Ascending aorta (tissue), 2 donors: ENCODE measurements at places on chromosomes 2 and 18.

GRCh38 chr2:6968319-6969100, 51.3 kb downstream of the RNF144A start:
- no peaks in the 10 kb centered on the region for H3K36me3 ChIP-seq
- no peaks in the 10 kb centered on the region for H3K4me1 ChIP-seq
- no peak overlapping the region for H3K4me3 ChIP-seq
- no peak for DNase-seq

GRCh38 chr2:23591111-23591510, 206.1 kb downstream of the KLHL29 start:
- H3K27ac ChIP-seq, result no peak overlapping the region
- H3K36me3 ChIP-seq, result no peaks in the 10 kb centered on the region
- H3K4me3 ChIP-seq, result no peak overlapping the region
- H3K4me1 ChIP-seq, result peaks cover 11% of the 10 kb centered on the region

GRCh38 chr2:143705108-143705707, 576.0 kb downstream of the ARHGAP15 start:
- H3K4me3 ChIP-seq, result no peak overlapping the region
- H3K36me3 ChIP-seq, result no peaks in the 10 kb centered on the region
- no peak overlapping the region for H3K27ac ChIP-seq
- no peaks in the 10 kb centered on the region for H3K27me3 ChIP-seq
- H3K4me1 ChIP-seq, result peaks cover 5% of the 10 kb centered on the region

DNA sequence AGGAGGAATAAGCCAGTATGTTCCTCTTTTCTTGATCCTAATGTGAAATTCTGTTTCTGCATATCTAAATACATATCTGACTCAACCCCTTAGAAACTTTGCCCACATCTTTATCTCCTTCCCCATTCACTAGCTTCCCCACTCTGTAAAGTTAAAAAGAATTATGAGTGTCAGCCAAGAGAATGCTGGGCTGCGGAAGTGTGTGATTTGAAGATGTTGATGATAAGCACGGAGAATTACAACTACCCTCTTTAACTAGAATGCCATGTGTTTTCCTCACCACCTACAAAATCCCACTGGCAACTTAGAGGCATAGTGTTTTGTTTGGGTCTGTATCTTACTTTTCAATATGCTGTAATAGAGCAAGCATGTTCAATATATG, 490.4 kb upstream of the FANCL start:
- H3K27ac ChIP-seq, result no peak overlapping the region
- no peaks in the 10 kb centered on the region for H3K36me3 ChIP-seq
- H3K27me3 ChIP-seq, result no peaks in the 10 kb centered on the region
- DNase-seq, result no peak
- H3K4me3 ChIP-seq, result no peak overlapping the region
- H3K4me1 ChIP-seq, result no peaks in the 10 kb centered on the region

GRCh38 chr2:146414456-146414855, 1430.4 kb upstream of the ACVR2A start:
- no peak for DNase-seq
- H3K36me3 ChIP-seq, result no peaks in the 10 kb centered on the region
- H3K27me3 ChIP-seq, result no peaks in the 10 kb centered on the region

GRCh38 chr2:233053928-233054784, 6.0 kb upstream of the INPP5D start:
- no peak overlapping the region for H3K4me3 ChIP-seq
- no peaks in the 10 kb centered on the region for H3K36me3 ChIP-seq
- DNase-seq, result no peak
- no peaks in the 10 kb centered on the region for H3K4me1 ChIP-seq
- no peak overlapping the region for H3K27ac ChIP-seq
- H3K27me3 ChIP-seq, result no peaks in the 10 kb centered on the region

DNA sequence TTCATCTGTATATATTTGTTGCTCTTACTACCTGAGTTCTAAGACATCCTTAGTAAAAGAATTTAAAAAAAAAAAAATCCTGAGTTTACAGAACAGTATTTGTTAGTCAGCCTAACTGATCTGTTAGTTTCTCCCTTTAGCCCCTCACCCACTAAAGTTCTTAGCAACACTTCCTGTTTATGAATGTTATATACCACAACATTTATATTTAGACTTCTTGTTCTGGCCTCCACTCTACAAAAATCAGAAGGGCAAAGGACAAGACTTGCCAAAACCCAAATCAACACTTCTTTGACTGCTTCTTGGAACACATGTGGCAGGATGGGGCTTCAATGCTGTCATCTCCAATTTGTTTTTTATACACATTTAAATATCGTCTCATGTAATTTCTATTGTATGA, 71.1 kb downstream of the MGAT5 start:
- peak overlapping the region; percentile 21 for H3K27ac ChIP-seq
- no peaks in the 10 kb centered on the region for H3K27me3 ChIP-seq
- H3K36me3 ChIP-seq, result no peaks in the 10 kb centered on the region
- no peak overlapping the region for H3K4me3 ChIP-seq
- no peak for DNase-seq
- H3K4me1 ChIP-seq, result no peaks in the 10 kb centered on the region

DNA sequence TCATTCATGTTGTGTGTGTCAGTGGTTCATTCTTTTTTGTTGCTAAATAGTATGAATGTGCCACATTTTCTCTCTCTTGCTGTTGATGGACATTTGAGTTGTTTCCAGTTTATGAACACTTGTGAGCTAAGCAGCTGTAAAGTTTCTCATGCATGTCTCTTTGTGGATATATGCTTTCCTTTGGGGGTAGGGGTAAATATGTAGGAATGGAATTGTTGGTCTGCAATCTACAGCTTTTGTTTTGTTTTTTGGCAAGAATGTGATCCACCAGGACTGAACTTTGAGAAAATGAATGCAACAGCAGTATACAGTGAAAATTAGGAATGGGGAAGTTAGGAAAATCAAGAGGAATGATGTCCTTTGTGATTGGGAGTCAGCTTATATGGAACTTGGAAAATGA, 226.3 kb downstream of the CDCA7 start:
- H3K27me3 ChIP-seq, result no peaks in the 10 kb centered on the region
- H3K27ac ChIP-seq, result no peak overlapping the region
- H3K4me3 ChIP-seq, result no peak overlapping the region
- no peaks in the 10 kb centered on the region for H3K36me3 ChIP-seq
- no peak for DNase-seq

GRCh38 chr2:117087535-117088291, 726.8 kb upstream of the DDX18 start:
- no peaks in the 10 kb centered on the region for H3K27me3 ChIP-seq
- H3K27ac ChIP-seq, result no peak overlapping the region
- no peak overlapping the region for H3K4me3 ChIP-seq
- no peaks in the 10 kb centered on the region for H3K36me3 ChIP-seq
- DNase-seq, result no peak

GRCh38 chr18:51668101-51668500, 470.6 kb upstream of the MEX3C start:
- no peaks in the 10 kb centered on the region for H3K36me3 ChIP-seq
- H3K4me3 ChIP-seq, result no peak overlapping the region
- H3K4me1 ChIP-seq, result no peaks in the 10 kb centered on the region
- DNase-seq, result no peak
- no peaks in the 10 kb centered on the region for H3K27me3 ChIP-seq

GRCh38 chr2:24515335-24515734, 24.3 kb downstream of the NCOA1 start:
- H3K27ac ChIP-seq, result no peak overlapping the region
- H3K27me3 ChIP-seq, result no peaks in the 10 kb centered on the region
- no peak for DNase-seq
- no peaks in the 10 kb centered on the region for H3K36me3 ChIP-seq
- peaks cover 5% of the 10 kb centered on the region for H3K4me1 ChIP-seq
- no peak overlapping the region for H3K4me3 ChIP-seq

GRCh38 chr2:164917296-164917903, 37.9 kb downstream of the SLC38A11 start:
- H3K4me3 ChIP-seq, result no peak overlapping the region
- H3K4me1 ChIP-seq, result no peaks in the 10 kb centered on the region
- H3K27ac ChIP-seq, result no peak overlapping the region
- DNase-seq, result peak; percentile 69

DNA sequence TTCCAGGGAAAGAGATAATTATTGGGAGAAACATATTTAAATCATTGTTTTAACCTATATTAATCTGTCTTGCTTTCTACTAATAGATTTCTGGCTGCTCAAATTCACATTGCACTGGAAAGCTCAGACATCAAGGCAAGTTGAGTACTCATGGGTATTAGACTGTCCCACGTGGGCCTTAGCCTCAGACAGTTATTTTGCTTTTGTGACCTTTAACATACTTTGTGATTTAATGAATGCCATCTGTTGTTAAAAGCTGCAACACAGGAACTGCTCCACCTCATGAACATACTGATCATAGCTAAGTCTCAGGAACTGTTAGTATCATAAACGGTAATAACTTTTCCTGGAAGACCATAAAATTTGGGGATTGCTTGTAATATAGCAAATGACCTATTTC, 2.7 kb upstream of the LCT start:
- peaks cover 17% of the 10 kb centered on the region for H3K36me3 ChIP-seq
- no peak overlapping the region for H3K27ac ChIP-seq
- H3K4me3 ChIP-seq, result no peak overlapping the region
- DNase-seq, result no peak
- H3K27me3 ChIP-seq, result no peaks in the 10 kb centered on the region

DNA sequence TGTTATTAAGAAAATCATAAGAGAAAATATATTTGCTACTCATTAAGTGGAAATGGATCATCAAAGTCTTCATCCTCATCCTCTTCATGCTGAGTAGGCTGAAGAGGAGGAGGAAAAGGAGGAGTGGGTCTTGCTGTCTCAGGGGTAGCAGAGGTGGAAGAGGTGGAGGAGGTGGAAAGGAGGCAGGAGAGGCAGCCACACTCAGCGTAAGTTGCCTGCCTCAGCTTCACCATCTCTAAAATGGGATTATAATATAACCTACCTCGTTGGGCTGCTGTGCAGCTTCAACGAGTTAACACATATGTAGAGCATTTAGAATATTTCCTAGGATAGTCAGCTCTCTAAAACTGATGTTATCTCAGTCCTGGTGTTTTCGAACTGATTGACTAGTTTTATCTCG, 4.3 kb upstream of the MYO1B start:
- no peak overlapping the region for H3K4me3 ChIP-seq
- H3K27ac ChIP-seq, result no peak overlapping the region
- no peaks in the 10 kb centered on the region for H3K36me3 ChIP-seq
- H3K4me1 ChIP-seq, result no peaks in the 10 kb centered on the region
- DNase-seq, result no peak
- no peaks in the 10 kb centered on the region for H3K27me3 ChIP-seq

DNA sequence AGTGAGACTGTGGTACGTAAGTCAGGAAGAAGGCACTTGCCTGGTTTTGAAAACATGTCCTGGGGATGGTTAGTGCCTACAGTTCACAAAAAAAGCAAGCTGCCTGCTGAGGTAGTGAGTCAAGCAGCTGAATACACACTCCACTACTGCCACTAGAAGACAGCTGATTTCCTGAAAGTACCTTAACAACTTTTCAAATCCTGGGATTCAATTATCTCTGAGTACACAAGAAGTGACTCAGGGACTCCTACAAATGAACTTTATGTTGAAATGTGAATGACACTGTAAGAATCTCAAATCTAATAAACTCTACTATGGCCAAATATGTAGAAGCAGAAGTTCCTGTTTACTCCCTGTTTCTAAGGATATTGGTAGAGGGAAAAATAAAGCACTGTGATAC, 58.0 kb upstream of the ARL5A start:
- H3K27me3 ChIP-seq, result no peaks in the 10 kb centered on the region
- peaks cover 1% of the 10 kb centered on the region for H3K4me1 ChIP-seq
- no peak for DNase-seq
- H3K4me3 ChIP-seq, result no peak overlapping the region
- no peak overlapping the region for H3K27ac ChIP-seq

DNA sequence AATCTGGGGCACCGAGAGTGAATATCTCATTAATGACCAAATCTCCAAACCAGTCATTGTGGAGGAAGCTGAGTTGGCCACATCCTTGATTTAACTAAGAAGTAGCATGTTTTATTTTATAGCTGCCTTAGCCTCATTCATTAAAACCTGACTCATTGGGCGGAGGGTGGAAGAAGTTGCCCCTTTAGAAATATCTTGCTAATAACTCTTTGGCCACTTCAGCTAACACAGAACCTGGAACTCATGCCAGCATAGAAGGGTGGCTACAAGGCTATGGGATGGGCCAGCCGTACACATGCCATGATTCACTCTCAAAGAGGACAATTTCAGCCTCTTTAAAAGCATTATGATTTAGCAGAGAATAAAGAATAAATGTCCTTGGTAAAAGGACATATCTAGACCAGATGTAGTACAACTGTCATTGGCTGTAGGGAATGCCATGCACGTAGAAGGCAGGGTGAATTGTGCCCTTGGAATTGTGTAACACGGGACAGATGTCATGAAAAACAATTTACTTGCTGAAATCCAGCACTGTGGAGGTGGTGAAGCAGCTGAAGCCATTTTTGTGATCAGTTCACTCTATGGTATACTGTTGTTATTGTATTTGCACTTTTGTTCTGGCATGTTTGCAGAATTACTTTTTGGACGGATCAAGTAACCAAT, 330.0 kb downstream of the PLCL1 start:
- H3K4me3 ChIP-seq, result no peak overlapping the region
- H3K27ac ChIP-seq, result no peak overlapping the region
- H3K36me3 ChIP-seq, result no peaks in the 10 kb centered on the region
- no peaks in the 10 kb centered on the region for H3K4me1 ChIP-seq

GRCh38 chr2:128475427-128476211, 157.0 kb upstream of the HS6ST1 start:
- no peaks in the 10 kb centered on the region for H3K27me3 ChIP-seq
- H3K4me3 ChIP-seq, result no peak overlapping the region
- H3K27ac ChIP-seq, result no peak overlapping the region
- no peaks in the 10 kb centered on the region for H3K36me3 ChIP-seq

DNA sequence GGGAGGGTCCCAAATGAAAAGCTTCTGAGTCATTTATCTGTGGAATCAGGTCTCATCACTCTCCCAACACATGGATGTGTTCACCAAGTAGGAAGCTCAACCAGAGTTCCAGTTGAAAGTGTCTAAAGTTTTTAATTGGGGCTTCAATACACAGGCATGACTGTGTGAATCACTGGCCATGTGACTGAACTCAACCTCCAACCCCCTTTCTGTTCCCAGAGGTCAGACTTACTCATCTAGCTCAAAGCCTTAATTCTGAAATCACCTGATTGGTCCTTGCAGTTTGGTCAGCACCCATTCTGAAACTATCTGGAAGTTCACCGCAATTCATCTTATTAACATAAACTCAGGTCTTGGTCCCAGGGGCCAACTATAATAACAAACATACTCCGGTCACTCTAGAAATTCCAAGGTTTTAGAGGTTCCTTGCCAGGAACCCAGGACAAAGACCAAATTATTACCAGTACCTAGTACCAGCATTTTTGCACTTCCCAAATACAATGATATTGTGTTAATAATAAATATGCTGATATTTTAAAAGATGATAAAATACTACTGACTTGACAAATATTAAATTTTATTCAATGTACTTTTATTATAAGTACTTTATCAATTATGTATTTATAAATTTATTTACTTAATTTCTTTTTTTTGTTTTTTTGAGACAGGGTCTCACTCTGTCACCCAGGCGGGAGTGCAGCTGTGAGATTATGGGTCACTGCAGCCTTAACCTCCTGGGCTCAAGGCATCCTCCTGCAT, 10.7 kb upstream of the RBM45 start:
- no peak overlapping the region for H3K4me3 ChIP-seq
- H3K4me1 ChIP-seq, result no peaks in the 10 kb centered on the region
- no peaks in the 10 kb centered on the region for H3K36me3 ChIP-seq
- H3K27ac ChIP-seq, result no peak overlapping the region
- no peaks in the 10 kb centered on the region for H3K27me3 ChIP-seq
